ENCODE measurements at places on chromosomes 11 and 22.
A peak's percentile ranks its signal among the peaks of the same experiment; 100 is the strongest.

DNA sequence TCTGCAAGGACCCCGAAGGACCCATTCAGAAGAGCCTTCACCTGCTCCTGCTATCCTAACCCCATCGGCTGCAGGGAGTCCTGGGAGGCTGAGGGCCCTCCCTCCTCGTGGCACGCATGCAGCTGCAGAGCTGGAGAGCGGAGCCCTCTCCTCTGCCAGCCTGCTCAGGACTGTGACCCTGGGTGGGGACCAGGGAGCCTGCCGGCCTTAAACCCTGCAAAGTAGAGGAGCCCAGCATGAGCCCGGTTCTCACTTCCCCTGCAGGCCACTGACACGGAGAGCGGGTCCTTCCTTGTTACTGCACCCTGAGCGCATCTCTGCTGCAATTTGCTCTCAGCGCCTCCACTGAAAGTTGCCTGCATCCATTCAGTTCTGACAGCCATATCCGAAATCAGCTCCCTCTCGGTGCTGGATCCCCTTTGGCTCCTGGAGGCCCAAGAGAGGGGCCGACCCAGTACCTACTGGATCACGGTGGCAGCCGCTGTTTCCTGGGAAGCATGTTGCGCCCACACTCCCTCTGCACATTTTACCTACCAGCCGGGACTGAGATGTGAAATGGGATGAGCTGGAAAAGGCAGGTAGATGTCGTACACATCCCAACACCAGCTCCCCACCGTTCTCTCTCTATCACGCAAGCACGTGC, 312.1 kb downstream of the NTM start:
- no peak for DNase-seq

DNA sequence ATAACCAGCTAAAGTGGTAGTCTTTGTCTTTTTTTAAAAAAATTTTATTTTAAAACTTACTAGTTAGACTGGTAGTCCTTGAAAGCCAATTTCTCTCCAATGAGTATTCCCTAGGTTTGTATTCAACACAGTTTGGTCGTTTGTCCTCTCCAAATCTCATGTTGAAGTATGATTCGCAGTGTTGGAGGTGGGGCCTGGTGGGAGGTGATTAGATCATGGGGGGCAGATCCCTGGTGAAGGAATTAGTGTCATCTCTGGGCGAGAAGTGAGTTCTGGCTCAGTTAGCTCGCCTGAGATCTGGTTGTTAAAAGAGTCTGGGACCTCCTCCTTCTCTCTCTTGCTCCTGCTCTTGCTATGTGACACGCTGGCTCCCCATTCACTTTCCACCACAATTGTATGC, 18.0 kb downstream of the FLI1 start:
- DNase-seq = no peak

GRCh38 chr11:120236169-120237107, 3.5 kb upstream of the POU2F3 start:
- DNase-seq = peak; percentile 32

DNA sequence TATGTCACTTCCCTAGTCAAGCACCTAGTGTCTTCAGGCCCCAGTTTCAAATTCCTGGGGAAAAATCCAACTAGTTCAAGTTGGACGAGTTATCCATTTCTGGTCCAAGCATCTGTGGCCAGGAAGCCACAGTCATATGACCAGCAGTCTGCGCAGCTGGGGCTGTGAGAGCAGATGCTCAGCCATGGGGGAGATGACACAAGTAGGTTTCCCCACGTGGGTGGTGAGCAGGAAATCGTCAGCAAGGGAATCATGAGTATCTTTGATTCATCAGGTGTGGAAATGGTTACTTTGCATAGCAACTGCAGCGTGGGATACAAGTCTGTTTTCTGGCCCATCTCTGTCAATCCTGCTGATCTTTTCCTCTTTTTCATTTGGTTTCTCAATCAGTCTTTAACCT, 185.3 kb downstream of the C11orf91 start:
- DNase-seq = no peak

DNA sequence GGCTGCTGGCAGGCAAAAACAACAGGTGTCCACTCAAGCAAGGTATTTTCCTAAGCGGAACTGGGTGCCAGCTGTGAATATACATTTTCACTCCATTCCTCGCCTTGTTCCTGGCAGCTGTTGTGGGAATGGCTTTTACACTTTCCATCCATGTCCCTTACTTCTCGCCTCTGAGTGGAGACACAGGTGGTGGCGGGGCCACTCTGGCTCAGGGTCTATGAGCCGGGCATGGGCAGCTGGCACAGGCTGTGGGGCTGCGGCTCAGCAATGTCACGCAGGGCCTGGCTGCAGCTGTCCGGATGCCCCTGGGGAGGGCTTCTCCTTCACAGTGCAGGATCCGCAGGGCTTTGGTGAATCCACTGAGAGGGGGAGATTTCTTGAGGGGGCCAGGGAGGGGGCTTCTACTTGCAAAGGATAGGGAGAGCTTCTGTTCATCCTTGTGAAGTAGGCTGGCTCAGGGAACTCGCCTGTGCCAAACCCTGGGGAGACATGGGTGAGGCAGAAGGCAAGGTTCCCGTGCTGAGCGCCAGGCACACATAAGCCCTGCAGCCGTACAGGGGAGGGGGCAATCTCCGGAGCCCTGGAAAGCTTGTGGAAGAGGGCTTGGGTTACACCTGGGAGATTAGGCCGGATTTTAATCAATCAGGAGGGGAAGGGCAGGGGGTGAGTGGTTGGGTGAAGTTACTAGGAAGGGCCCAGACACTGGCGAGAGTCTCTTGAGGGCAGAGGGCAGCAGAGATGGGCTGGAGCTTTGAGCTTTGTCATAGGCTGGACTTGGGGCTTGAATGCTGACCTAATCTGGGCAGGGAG, 45.7 kb downstream of the KCNQ1OT1 start:
- DNase-seq = no peak

DNA sequence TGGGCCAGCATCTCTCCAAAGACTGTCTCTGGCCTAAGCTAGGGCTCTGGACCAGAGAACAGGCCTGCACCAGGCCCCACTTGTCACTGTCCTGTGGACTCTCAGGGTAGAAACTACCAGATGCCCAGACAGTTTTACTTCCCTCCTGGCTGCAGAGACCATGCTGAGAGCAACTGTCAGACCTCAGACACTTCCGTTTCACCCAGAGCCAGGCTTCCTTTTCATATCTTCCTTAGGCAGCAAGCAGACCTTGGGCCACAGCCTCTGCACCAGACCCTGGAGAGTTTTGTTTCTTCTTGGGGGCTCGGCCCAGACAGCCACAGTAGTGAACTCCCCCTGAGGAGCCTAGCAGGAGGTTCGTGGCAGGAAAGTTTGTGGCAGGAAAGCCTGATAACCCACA, 12.1 kb upstream of the FCHSD2 start:
- no peak for DNase-seq

GRCh38 chr11:42923651-42924050, 388.1 kb upstream of the API5 start:
- DNase-seq = no peak

DNA sequence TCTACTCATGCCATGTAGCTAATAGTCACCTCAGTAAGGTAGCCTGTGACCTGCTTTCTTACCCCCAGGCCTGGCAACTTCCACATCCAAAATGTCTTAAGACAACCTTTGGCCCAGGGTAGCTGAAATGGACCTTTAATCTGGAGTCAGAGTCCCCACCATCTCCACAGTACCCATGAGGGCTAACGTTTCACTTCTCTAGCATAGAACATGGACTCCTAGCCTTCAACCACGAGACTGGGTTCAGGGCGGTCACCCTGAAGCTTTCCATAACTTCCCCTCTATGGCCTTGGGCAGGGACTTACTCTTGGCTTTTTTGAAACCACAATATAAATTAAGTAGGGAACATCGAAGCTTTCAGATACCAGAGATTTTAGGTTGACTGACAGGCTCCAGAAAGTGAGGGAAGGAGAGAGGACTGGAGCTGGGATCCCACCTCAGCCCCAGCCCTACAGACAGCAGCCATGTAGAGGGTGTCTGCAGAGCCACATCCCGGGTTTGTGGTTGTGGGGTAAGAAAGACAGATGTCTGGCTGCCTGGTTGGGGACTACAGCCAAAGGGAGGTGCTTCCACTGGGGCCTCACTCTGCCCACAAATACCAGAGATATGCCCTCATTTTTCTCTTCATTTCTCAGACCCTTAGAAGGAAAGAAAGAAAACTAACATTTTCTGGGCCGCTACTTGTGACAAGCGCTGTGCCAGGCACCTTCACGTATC, 2.6 kb downstream of the TBC1D10A start:
- DNase-seq = no peak

- no peak for DNase-seq
Observed at GRCh38 chr11:110453684-110454354, 24.1 kb downstream of the FDX1 start.

DNA sequence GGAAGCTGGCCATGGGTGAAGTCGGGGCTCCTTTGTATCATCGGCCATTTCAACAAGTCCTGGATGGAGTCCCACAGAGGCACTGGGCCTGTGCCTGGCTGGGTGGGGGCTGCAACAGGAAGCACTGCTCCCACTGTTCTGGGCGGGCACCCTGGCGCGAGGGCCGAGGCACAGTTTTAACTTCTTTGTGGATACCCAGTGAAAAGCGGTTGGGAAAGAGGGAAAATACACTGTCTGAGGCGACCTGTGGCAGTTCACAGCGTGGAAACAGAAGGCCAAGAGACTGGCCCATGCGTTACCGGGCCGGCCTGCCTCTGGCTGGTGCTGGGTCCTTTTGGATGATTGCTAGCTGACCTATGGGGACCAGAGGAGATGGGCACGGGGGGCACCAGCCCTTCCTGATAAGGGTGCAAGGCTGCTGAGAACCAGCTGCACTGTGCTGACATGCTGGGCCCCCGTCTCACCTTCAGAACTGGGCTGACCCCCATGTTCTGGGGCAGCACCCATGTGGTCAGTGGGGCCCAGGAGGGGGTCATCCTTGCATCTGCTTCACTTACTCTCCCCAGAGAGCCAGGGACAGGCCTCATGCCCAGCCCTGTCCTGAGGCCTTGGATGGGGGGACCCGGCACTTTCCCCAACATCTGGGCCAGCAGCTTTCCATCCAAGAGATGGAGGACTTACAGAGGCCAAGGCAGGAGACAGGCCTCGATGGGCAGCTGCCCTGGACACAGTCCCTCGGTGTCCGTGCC, 4.2 kb downstream of the OVOL1 start:
- no peak for DNase-seq

DNA sequence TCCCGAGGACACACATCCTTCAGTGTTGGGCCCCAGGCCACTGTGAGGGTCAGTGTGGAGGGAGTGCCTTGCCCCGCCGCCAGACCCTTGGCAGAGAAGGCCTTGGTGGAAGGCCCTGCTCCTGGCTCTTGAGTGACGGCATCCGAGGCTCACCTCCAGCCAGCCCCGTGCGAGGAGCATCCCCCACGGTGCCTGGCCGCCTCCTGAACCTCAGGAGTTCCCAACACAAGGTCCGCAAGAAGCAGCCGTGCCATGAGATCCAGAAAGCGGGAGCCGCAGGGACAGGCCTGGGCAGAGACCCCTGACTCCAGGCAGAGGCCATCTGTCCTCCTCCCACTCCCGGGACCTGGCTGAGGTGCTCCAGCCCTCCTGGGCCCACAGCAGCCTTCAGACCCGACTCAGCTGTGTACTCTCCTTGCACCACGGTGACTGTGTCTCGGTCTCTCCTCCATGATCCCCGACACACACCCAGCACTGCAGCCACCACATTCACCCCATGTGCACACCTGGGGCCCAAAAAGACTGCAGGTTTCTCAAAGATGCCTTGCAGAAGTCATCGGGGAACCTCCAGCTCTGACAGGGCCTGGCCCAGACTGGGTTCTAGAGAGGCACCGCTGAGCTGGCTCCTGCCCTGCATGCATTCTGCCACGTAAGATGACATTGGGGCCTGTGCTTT, 870.2 kb downstream of the BRD1 start:
- no peak for DNase-seq

DNA sequence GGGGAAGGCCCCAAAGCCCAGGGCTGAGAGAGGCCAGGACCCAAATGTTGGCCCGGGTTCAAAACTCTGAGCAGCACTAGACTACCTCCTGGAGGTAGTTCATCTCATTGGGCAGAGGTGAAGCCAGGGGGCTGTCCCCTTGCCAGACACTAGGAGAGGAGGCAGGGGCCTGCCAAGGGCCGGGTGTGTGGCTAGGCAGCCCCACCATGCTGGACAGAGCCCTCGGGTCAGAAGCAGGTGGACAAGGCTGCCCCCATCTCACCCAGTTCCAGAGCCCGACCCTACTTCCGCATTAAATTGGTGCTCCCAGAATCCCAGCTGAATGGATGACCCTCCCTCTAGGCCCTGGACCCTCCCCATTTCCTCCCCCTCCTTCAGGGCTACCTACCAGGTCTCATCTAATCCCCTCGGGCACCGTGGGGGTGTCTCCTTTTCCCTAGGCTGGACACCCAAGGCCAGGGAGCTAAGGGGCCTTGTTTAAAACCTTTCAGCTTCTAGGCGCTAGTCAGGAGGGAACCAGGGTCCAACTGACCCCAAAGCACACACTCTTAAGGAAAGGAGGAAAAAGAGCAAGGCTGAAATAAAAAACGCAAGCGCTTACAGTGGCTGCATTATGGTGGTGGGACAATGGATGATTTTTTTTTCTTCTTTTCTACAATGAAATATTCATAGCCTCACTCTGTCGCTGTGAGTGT, 72.1 kb upstream of the TCF20 start:
- no peak for DNase-seq

- no peak for DNase-seq
Observed at GRCh38 chr22:41028841-41029240, 63.6 kb upstream of the EP300 start.

DNA sequence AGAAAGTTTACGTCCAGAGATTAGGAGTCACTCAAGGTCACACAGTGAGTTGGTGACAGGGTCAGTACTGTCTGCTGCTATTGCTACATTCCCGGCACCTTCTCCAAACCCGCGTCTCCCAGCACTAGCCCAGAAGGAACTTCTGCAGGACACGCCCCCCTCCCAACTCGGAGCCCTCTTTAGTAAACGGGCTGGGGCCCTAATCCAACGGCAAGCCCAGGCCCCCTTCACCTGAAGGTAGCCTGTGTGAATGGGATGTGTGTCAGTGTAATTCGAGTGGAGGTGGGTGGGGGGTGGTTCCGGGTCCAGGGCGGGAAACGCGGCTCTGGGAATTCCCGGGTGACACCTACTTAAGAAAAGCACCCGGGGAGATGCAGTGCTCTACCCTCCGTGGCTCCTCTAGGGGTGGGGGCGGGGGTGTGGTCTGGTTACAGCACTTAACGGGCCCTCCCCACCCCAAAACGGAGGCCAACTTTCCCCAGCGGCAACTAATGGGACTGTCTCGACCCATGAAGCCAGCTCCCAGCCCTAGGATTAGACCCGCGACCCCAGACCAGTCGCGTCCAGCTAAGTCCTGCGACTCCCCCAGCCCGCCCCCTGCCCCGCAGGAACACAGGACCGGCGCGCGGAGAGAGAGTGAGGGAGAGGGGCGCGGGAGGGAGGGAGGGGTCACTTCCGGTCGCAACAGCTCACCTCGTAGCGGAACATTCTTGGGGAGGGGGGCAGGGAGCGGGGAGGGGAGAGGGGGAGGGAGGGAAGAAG, 468 bp downstream of the PATL1 start:
- no peak for DNase-seq

GRCh38 chr11:133917921-133918607, 38.7 kb downstream of the IGSF9B start:
- DNase-seq = no peak

GRCh38 chr11:43574949-43575912, 105.3 kb upstream of the HSD17B12 start:
- DNase-seq = no peak

GRCh38 chr11:4064278-4064955, 30.2 kb upstream of the RRM1 start:
- DNase-seq = no peak

- DNase-seq = no peak
Observed at GRCh38 chr11:80443177-80443576, 1002.3 kb upstream of the TENM4 start.
